ENCODE measurements at places on chromosomes 4 and X.

GRCh38 chr4:124873361-124874171, 161.0 kb upstream of the ANKRD50 start:
- no peak for DNase-seq

DNA sequence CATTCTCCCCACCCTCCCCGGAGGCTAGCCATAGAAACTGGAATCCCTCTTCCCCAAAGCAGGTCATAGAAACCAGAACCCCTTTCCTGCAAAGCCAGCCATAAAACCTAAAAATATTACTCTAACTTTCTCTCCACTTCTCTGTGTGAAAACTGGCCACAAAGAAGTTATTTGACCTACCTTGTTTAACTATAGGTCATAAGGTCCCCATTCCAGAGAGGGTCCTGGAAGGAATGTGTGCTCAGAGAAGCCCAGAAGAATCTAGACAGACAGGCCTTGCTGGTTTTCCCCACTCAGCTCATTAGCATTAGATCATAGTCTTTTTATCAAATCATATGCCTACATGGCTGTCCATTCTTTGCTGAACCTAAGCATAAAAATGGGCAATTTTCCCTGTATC, 52.8 kb upstream of the TEX13A start:
- no peak for DNase-seq

DNA sequence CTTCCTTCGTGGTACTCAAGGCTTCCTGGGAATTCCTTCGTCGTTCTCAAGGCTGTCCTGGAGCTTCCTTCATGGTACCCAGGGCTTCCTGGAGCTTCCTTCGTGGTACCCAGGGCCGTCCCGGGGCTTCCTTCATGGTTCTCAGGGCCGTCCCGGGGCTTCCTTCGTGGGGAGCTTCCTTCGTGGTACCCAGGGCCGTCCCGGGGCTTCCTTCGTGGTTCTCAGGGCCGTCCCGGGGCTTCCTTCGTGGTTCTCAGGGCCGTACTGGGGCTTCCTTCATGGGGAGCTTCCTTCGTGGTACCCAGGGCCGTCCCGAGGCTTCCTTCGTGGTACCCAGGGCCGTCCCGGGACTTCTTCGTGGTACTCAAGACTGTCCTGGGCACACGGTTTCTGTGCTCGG, 339.6 kb upstream of the FAT1 start:
- no peak for DNase-seq

- DNase-seq: peak; percentile 69
Observed at GRCh38 chr4:147590249-147590920, 26.8 kb upstream of the TMEM184C start.

DNA sequence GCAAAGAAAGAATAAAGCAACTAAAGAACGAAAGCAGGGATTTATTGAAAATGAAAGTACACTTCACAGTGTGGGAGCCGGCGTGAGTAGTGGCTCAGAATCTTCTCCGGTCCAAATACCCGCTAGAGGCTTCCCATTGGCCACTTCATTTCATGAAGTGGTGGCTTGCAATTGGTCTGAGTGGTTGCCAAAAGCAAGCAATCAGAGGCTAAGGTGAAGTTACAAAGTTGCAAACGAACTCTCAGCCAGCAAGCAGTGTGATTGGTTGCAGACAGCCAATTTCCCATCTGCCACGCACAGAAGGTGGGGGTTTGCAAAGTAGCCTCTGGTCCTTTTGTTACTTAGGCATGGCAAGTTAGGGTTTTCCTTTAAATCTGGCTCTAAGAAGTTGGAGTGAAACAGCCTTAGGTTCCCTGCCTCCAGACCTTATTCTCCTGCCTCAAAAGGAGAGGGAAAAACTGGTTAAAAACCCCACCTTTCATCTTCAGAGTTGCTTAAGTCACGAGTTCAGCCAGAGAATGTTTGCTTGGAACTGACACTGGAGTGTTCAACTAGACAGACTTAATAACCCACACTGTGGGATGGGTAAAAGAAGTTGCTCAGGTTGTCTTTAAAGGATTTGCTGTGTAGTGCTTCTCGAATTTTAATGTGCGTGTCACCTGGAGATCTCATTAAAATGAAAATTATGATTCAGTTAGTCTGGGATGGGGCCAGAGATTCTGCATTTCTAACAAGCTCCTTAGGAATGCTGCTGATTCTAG, 6.9 kb upstream of the CLOCK start:
- DNase-seq: no peak

- DNase-seq: peak; percentile 64
Observed at GRCh38 chr4:40212674-40213527, 16.1 kb downstream of the RHOH start.

GRCh38 chrX:28324321-28324721, 262.9 kb upstream of the IL1RAPL1 start:
- no peak for DNase-seq

GRCh38 chrX:2360731-2361130, 140.0 kb downstream of the DHRSX start:
- no peak for DNase-seq

DNA sequence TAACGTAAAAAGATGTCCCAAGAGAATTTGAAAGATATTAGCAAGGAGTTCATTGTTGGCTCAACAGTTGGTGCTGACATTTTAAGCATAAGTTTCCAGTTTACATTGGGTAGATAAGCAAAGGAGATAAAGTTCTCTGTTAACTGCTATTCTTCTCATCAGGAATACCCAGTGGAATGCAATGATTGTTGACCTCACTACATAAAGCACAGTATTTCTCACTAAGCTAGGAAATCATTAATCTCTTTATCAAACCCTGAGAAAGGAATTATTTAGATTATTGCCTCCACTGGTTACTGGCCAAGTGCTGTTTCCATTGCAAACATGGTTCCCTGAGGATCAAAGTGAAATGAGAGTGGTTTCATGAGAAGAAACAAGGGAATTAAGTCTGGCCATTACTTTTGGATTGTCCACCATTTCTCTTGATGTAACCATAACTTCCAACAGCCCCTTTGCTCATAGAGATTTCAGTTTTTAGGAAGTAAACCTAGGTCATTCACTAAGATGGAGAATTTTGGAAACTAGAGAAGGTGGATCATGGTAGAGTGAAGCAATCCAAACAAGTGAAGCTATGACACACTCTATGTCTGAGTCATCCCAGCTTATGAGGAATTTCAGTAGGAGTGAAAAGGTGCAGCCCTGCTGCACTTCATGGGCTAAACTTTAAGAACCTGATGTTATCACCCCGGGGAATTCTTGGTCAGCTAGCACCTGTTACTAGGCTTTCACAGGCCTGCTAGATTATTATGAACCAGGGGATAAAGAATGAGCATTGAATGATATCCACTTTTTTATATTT, 163.4 kb downstream of the AREG start:
- no peak for DNase-seq

DNA sequence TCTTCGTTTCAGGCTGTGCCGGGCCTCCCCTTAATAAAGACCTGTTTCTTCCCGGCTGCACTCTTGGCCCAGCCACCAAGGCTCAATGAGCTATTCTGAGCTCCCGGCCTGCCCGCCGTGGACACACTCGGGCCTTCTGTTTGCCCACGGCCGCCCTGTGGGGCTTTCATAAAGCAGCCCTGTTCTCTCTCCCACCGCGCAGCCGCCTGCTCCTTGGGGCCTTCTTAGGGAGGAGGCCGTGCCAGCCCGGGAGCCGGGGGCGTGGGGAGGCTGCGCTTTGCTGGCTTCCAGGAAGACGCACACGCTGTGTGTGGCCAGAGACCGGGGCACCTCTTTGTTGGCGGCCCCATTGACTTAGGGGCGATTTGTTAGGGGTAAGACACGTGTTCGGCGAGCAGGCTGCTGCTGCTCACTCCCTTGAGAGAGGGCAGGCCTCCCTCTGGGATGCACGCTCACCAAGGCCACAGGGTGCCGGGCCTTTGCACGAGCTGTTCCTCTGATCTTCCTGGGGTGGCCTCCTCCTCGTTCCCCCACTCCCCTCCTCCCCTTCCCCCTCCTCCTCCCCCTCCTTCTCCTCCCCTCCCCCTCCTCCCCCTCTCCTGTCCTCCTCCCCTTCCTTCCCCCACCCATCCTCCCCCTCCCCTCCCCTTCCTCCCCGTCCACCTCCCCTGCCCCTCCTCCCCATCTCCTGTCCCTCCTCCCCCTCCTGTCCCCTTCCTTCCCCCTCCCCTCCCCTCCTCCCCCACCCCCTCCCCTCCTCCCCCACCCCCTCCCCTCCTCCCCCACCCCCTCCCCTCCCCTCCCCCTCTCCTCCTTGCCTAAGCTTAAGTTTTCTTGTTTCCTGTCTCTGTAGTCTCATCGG, 11.3 kb downstream of the BLOC1S4 start:
- no peak for DNase-seq

- peak; percentile 64 for DNase-seq
Observed at GRCh38 chr4:189202182-189202868, 738.3 kb upstream of the FRG1 start.

- no peak for DNase-seq
Observed at GRCh38 chrX:129015381-129015780, 507.9 kb downstream of the SMARCA1 start.

DNA sequence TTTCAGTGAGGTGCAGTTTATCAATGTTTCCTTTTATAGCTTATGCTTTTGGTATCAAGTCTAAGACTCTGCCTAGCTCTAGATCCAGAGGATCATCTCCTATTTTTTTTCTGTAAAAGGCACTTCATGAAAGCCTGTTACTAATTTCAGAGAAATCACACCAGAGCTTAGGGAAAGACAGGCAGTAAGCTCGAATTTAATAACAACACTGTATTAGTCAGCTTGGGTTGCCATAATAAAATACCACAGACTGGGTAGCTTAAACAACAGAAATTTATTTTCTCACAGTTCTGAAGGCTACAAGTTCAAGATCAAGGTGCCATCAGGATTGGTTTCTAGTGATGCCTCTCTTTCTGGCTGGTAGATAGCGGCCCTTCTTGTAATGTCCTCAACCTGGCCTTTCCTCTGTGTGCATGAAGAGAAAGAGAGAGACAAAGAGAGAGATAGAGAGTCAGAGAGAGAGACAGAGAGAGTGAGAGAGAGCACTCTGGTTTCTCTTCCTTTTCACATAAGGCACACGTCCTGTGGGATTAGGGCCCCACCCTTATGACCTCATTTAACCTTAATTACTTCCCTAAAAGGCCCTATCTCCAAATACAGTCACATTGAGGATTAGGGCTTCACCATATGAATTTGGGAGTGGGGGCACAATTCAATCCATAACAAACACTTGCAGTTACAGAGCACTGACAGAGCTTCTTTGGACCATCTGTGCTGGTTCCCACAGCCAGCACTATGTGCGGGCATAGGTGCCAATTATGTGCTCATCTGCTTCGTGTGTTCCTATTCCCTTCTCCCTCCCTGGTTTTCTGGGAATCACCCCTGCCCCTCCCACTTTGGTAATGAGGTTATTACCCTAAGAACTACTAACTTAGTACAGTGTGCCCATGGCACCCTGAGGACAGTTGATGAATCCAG, 114.8 kb upstream of the MED14 start:
- no peak for DNase-seq

DNA sequence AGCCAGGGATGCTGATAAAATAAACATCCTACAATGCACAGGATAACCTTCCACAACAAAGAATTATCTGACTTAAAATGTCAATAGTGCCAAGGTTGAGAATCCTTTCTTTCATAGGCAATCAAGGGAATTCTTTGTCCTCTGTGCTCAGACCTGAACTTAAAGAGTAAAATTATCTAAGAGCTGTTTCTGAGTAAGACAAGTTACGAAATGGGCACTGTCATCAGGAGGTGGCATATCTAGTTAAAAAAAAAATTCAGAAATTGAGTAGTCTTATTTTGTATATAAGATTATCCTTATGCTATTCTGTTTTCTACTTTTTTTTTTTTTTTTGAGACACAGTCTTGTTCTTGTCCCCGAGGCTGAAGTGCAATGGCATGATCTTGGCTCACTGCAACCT, 3.3 kb upstream of the RAB33B start:
- no peak for DNase-seq

DNA sequence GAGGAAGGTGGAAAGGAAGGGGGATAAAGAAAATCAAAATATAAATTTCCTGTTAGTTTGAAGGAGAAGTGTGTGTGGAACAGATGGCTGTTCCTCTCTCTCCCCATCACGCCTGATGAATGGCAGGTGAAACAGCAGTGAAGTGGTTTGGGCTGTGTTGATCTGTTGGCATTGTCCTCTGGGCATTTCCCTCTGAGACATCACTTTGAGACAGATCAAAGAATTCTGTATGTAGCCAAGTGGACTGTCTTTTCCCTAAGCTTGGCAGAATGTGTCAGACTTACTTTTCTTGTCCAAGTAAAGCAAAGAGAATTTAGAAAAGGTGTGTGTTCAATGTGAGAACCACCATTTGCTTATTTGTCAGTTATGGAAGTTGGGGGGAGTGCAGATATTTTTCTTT, 47.5 kb downstream of the SEPTIN11 start:
- DNase-seq: no peak

DNA sequence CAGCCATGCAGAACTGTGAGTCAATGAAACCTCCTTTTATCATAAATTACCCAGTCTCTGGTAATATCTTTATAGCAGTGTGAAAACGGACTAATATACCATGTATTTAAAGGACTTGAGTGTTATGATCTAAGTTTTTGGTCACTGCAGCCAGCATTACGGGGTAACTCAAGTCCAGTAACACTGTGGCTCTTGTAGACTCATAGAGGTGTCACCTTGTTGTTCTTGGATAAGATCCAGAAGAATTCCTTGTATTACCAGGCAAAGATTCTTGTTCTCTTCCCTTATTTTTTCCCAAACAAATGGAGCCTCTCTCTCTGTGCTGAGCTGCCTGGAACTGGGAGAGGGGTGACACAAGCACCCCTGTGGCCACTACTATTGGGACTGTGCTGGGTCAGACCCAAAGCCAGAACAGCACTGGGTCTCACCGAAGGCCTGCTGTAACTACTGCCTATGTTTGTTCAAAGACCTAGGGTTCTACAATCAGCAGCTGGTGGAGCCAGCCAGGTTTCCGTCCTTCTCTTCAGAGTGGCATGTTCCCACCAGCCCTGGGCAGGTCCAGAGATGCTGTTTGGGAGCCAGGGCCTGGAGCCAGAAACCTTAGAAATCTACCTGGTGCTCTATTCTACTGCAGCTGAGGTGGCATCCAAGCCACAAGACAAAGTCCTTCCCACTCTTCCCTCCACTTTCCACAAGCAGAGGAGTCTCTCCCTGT, 43.7 kb upstream of the MED14 start:
- DNase-seq: no peak

DNA sequence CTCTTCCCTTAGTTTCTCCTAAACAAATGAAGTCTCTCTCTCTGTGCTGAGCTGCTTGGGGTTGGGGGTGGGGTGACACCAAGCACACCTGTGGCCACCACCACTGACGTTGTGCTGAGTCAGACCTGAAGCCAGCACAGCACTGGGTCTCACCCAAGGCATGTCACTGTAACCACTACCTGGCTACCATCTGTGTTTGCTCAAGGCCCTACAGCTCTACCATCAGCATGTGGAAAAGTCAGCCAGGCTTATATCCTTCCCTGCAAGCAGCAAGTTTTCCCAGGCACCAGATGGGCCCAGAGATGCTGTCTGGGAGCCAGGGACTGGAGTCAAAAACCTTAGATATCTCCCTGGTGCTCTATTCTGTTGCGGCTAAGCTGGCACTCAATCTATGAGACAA, 6.9 kb downstream of the CXCL10 start:
- DNase-seq: no peak

GRCh38 chrX:40912576-40912975, 172.7 kb upstream of the USP9X start:
- DNase-seq: no peak

DNA sequence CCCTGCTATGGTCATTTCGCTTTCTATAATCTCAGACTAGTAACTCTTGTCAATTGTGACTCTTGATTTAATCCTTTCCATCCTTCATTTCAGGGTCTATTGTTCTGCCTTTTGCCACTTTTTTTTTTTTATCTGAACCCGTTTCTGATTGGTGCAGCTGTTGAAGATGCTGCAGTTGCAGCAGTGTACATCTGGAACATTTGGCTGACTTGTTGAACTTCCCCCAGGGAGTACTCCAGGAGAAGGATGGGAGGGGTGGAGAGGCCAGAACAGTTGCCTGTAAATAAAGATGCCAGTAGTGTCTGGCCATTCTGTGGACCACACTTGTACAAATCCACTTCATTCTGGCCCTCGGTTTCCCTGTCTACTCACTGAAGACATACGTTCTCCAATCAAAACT, 1.0 kb upstream of the EDA start:
- no peak for DNase-seq

All from activated effector memory CD4-positive, alpha-beta T cell treated with anti-CD3 and anti-CD28 coated beads, Interleukin-2, amount 50 U/mL, for 16 hours (primary cell).